Hindlimb muscle (tissue), 1 donor: ENCODE measurements at places on chromosomes 16 and 17. TPM values are rescaled to one million over a fixed set of nuclear protein-coding genes. Genes with fewer than 3 reads are reported as not detected.

- DNase-seq: no peak
Observed at GRCh38 chr16:54436346-54436745, 149.8 kb upstream of the IRX3 start.

The CD19 gene
- 0.32 TPM for polyA plus RNA-seq

The ITGAD gene
- 0.45 TPM for polyA plus RNA-seq

DNA sequence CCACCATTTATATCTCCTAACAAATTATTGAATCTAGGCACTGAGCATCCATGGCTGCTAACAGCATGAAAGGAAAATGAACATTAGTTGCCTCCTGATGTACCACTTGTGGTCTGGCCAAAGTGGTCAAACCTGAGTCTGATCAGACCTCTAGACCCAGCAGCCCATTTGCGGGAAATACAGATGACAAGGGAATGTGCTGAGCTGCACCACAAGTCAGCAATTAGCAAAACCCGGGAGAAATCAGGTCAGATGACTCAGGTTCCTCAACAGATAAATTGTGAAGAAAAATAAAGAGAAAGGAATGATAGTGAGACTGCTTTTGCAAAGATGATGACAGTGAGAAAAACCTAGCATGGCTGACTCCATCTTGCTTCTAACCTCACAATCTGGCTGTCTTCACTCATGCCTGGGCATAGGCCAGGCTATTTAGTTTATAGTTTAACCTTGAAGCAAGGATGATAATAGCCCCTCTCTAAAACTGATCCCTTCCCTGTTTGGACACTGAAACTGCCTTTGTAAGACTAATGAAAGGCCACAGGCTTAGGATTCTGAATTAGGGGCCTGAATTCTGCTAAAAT, 142.7 kb upstream of the ASIC2 start:
- no peak for DNase-seq

The GPR142 gene
- polyA plus RNA-seq: 0.44 TPM

GRCh38 chr16:50568187-50568815, 20.1 kb downstream of the NKD1 start:
- no peak for DNase-seq

The BICDL2 gene
- polyA plus RNA-seq: not detected
